ENCODE measurements at places on chromosomes 7 and 10.

GRCh38 chr7:494906-495305 lies 24.7 kb downstream of the PDGFA start:
- no peak for DNase-seq

GRCh38 chr10:59240582-59241183 lies 64.2 kb downstream of the PHYHIPL start:
- DNase-seq: no peak

- DNase-seq: no peak
Measured at GRCh38 chr10:99605351-99605750, 14.9 kb downstream of the SLC25A28 start.

DNA sequence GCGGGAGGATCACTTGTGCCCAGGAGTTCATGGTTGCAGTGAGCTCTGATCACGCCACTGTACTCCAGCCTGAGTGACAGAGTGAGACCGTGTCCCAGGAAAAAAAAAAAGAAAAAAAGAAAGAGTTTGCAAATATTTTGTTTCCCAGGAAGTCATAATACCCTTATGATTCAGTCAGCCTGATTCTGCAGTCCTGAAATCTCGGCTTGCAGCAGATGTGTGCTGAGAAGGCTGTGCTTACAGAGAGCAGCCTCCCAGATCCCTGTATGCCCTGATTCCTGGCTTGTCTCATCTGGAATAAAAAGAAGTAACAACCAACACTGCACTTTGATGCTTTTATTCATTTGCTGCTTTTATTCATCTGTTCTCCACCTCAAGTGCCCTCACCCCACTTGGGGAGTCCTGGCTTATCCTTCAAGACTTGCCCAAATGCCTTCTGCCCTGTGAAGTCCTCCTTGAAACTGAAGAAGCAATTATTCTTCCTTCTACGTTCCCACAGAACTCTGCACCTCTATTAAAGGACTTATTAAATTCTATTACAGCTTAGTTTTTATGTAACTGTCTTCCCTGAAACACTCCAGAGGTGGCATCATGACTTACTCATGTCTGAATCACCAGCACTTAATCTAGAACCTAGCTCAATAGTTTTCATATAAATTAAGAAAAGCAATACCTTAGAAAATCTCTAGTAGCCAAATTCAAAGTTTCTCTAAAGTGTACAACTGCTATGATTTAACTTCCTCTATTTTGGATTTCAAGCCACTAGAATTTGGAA lies 27.7 kb upstream of the BPGM start:
- DNase-seq: no peak

- DNase-seq: no peak
Measured at GRCh38 chr7:100545360-100546128, 6.5 kb downstream of the AGFG2 start.

DNA sequence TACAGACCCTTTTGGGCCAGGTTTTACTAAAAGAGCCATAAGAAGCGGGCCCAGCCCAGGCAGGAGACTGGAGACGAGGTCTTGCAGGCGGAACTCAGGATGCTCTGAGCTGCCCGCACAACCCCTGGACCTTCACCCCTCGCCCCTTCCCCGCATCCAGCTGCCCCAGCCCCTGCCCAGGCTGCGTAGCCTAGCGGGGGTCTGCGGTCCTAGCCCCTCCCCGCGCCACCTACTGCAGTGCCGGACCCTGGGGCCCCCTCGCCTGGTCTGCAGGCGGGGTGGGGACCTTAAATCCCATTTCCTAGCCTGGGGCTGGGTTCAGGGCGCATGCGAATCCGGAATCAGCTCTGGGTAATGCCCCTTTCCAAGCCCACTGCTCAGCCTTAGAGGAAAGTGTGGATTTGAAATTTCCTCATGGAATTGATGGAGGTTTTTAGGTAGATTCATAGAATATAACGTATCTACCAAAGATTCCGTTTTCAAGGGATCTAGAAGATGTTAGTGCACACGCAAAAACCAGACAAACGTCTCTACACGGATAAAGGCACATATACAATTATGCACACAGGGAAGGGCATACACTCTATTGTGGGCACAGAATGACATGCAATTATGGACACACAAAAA lies 546 bp upstream of the HOXA3 start:
- DNase-seq: no peak

DNA sequence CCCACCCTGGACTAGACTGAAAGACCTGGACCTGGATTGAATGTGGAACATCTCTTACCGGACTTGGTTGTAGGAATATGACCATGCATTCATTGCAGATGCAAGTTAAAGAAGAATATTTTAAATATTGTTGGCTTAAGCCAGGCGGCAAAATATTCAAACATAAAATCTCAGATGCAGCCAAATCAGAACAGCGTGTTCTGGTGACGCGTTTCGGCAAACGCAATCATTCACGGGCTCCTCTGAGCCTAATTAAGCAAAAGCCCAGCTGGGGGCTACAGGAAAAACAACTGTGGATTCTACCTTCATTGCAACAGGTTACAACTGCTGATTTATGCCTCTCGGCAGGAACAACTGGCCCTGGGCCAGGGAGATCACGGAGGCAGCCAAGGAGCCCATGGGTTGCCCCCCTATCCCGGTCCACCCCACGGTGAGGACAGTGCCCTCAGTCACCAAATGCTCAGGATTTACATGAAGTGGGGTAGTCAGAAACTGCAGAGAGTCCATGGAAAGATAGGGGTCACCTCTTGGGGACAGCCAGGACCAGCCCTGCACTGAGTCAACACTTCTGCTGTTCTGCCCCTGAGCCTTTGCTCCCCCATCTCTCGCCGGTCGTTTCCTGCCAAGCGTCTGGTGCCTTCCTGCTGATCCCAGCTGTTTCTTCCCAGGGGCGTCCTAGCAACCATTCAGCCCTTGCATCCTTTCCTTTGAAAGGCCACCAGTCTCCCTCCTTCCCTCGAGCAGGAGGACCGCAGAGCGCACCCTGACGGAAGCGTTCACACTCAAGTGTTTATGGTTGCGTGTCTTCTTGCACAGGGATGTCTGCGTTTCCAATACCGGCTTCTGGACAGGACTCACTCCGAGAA lies 64.4 kb upstream of the SFMBT2 start:
- no peak for DNase-seq

GRCh38 chr10:124200011-124200410 lies 106.6 kb upstream of the CHST15 start:
- no peak for DNase-seq

GRCh38 chr7:31702354-31702753 lies 15.3 kb downstream of the PPP1R17 start:
- no peak for DNase-seq

GRCh38 chr10:17046989-17047388 lies 82.6 kb downstream of the CUBN start:
- no peak for DNase-seq

DNA sequence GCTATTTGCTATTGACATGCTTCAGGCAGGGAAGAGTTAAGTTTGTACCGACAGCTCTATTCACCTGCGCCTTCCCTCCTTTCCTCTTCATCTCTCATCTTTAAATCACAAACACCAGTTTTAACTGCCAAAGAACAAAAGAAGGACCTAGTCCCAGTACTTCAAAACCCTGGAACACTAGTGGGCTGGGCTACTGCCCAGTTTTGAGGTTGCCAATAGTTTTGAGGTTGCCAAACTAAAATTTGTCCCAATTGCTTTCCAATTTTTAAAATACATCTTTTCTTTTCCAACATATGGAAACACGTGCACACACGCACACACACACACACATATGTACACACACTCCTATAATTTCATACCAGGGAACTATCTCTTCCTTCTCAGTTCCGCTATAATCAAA lies 130.6 kb upstream of the SLC26A5 start:
- no peak for DNase-seq

GRCh38 chr7:13641714-13642113 lies 347.8 kb downstream of the ETV1 start:
- DNase-seq: no peak

- DNase-seq: no peak
Measured at GRCh38 chr7:104803931-104804330, 210.1 kb upstream of the KMT2E start.

GRCh38 chr10:120810298-120810697 lies 40.9 kb upstream of the WDR11 start:
- DNase-seq: no peak

- DNase-seq: no peak
Measured at GRCh38 chr7:25572423-25572822, 344.1 kb upstream of the NPVF start.

DNA sequence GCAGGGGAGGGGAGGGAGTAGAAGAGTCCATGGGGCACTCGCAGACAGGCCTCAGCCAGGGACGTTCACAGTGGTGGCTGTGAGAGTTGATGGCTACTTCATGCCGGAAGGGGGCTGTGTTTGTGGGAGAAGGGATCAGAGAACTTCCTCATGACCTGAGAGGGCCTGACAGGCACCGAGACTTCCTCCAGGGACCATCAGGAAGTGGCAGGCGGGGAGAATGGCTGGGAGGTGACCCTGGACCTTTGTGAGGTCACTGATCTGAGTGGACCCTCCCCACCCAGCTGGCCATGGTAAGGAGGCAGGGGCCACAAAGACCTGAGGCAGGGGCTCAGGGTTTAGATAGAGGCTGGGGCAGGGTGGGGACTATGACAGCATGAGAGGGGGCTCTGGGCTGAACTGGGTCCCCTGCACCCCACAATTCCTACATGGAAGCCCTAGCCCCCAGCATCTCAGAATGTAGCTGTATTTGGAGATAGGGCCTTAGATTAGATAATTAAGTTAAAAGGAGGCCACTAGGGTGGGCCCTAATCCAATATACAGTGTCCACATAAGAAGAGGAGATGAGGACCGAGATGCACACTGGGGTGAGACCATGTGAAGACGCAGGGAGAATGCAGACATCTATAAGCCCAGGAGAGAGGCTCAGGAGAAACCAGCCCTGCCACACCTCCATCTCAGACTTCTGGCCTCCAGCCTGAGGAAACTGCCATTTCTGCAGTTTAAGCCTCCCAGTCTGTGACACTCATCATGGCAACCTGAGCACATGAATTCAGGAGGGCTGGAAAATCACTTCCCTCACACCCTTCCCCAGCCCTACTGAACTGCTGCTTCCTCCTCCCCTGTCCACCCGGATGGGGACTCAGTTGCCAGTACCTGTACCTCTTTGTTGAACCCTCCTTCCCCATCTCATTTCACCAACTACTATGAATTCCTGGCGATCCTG lies 273.9 kb upstream of the ZNF32 start:
- no peak for DNase-seq

DNA sequence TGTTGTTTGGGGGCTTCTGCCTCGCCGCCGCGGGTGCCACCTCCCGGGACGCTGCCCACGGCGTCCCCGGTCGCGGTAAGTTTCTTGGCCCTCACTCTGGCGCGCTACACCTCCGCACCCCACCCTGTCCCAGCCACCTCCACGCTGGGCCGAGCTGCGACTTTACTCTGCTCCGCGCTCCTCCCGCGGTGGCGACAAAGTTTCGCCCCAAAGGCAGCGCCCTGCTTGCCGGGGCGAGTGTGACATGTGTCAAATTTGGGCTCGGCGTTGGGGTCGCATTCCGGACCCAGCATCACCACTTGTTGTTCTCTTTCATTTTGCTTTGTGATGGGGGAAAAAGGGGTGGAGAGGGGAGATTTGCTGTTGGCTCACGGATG lies 167.7 kb upstream of the PPP1R3A start:
- no peak for DNase-seq

DNA sequence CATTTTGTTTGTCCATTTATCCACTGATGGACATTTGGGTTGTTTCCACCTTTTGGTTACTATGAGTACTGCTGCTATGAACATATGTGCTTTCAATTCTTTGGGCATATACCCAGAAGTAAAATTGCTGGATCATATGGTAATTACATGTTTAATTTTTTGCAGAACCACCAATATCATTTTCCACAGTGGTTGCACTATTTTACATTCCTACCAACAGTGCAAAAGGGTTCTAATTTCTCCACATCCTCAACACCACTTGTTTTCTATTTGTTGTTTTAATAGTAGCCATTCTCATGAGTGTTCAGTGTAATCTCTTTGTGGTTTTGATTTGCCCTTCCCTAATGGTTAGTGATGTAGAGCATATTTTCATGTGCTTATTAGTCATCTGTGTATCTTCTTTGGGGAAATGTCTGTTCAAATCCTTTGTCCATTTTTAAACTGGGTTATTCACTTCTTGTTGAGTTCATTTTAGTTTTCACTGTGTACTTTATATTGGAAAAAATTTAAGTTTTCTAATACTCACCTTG lies 101.9 kb downstream of the HIBADH start:
- DNase-seq: no peak

GRCh38 chr10:61318429-61318828 lies 134.8 kb downstream of the TMEM26 start:
- no peak for DNase-seq

DNA sequence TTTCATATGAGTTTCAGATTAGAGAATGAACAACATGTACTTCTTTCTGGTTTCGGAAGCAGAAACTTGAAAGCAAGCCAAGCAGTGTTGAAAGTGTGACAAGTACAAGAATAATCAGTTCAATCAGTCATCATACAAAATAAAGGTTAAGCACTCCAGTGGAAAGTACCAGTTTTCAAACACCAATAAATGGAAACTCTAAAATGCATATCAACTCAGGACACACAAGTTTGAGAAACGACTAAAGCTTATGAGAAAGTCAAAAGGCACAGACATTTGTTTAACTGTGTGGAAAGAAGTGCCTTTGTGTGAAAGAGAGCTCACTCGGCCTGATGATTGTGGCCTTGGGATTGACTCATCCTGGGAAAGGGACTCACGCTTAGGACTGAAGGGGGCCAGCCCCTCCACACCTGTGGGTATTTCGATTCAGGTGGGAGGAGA lies 60.6 kb upstream of the AKR1C1 start:
- DNase-seq: no peak

Data from GM19239 (cell line).